WTC11 (cell line): ENCODE measurements at places on chromosomes 2 and 18.

GRCh38 chr2:201781557-201782051 lies 871 bp upstream of the ALS2 start:
- DNase-seq, result no peak

GRCh38 chr18:74480149-74480651 lies 16.0 kb upstream of the CNDP2 start:
- no peak for DNase-seq

DNA sequence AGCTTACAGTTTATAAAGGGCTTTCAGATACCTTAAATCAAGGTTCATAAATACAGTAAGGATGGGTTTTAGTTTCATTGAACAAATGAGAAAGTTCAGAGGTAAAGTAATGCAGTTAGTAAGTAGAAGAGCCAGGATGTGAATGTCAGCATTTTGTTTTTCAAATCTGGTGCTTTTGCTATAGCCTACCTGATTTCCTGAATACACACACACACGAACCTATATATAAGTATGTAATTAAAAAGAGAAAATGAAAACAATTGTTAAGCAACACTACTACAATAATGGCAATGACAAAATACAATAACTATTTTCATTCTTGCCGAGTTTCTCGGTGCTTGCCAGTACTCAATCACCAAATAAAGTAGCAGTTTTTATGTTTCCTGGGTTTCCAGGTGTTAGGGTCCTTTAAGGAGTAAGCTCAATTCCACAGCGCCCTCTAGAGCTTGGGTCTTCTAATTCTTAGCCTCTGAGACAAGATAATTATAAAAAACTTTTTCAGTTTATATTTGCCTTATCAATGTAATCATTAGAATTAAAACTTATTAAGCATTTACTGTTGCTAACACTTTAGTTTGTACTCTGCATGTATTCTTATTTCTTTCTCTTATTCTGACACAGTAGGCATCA lies 512.9 kb upstream of the ACVR2A start:
- DNase-seq, result peak; percentile 45

- DNase-seq, result no peak
Measured at GRCh38 chr18:61845197-61845596, 47.6 kb downstream of the RNF152 start.

DNA sequence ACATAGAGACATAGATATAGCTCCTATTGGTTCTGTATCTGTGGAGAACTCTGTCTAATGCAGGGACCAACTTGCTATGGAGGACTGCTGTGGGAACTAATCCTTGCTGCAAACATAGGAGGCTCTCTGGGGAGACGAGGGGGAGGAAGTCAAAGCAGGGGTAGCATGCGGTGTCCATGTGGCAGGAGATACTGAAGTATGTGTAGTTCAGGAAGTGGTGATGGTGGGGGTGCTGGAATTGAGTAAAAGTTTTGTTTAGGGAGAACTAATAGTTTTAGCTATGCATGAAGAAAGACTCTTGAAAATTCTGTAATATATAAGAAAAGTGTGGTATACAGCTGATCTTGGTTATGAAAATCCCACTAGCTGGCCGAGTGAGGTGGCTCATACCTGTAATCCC lies 62.0 kb downstream of the ANKRD44 start:
- DNase-seq, result no peak

DNA sequence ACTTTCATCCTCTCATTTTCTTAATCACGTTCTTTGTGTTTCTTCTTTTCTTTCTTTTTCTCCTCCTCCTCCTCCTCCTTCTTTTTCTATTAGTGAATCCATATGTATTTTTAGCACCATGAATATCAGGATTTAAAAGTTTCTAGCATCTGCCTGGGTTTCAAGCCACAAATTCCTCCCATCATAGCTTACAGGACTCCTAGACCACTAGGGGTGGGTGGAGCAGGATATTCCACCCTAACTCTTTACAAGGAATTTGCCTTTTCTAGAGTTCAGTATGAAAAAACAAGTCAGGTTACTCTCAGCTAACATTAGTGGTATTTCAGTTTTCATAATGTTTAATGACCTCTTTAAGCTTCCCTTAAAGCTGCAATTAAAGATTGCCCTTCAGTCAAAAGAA lies 19.1 kb upstream of the LRRTM1 start:
- DNase-seq, result no peak

DNA sequence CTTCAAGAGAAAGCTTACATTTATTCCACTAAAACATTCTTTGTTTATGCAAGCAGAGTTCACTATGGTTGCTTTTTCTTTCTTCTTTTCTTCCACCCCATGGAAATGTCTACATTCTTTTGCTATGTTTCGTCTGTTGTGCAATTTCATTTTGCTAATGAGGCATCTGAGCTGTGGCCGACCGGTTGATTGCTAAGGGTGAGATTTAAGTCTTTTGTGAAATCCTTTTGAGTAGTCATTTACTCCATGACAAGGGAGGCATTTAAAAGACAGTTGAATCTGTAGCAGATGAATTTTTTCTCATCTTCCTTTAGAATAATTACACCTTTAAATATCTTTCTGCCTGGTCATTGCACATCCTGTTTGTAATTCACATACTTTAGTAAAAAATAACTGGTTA lies 324.1 kb upstream of the THUMPD2 start:
- DNase-seq, result no peak

DNA sequence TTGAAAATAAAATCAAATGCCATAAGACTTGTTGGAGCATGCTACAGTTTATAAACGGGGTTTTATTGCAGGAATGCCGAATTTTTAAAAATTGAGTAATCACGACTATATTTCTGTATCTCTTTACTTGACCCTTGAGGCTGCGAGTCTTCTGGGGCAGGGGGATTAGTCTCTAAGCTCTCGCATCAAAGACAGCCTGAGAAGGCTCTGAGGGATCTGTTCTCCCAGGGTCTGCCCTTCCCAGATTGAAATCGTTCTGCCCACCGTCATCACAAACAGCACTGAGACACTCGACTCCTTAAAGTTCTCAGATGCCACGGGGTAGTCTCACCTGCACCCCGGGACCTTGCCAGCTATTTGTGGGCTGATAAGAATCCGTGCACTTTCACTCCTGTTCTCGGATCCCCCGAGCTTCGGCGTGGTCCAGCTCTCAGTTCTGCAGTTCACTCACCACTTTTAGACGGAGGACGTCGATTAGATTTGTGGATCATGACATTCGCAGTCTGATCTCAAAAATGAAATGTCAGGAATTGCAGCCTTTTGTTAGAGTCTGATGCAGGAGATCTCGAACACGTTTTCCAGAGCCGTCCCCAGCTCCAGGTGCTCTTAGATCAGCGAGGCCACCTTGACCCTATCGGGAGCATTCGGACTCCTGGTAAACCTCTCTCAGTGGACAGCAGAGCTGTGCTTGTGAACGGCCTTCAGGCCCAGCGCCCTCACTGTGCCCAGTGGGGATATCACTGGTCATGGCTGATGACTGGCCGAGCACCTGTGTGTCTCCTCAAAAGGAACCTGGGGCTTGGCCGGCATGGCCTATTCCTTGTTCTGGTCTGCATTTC lies 43.0 kb downstream of the TWIST2 start:
- DNase-seq, result no peak

- no peak for DNase-seq
Measured at GRCh38 chr2:163708265-163708664, 27.5 kb downstream of the FIGN start.

DNA sequence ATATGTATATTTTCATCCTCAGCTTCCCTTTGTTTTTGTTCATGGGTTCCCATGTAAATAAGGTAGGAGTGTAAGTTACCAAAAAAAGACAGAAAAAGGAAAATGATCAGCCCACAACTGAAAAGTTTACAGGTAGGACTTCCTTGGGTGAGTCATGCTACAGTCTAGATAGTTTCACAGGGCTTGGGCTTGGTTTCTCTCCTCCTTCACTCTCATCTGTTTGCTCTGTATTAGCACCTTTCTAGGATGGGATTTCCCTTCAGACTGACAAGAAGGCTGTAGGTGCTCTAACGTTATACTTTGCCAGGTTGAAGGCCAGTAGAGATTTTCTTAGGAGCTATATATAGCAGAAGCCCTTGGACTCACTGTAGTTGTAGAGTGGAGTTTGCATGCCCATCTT lies 57.9 kb downstream of the FAM171B start:
- DNase-seq, result no peak

- no peak for DNase-seq
Measured at GRCh38 chr18:495017-495416, 5.5 kb downstream of the COLEC12 start.

DNA sequence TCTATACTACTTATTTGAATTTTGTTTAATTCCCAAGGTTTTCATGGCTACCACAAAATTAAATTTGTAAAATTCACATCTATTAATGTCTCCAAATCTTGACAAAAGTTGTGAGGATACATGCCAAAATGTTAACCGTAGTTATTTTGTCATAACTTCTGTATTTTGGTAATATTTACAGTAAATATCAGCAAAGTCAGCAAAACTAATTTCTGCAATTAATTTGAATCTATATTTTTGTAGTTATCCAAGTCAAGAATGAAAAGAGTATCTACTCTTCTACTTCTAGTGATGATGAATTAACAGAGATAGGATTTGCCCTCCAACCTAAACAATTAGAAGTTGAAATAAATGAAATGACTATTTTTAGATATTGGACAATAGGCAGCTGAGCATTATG lies 238.9 kb downstream of the CYP26B1 start:
- no peak for DNase-seq

- DNase-seq, result no peak
Measured at GRCh38 chr18:4096486-4096885, 358.6 kb downstream of the DLGAP1 start.

DNA sequence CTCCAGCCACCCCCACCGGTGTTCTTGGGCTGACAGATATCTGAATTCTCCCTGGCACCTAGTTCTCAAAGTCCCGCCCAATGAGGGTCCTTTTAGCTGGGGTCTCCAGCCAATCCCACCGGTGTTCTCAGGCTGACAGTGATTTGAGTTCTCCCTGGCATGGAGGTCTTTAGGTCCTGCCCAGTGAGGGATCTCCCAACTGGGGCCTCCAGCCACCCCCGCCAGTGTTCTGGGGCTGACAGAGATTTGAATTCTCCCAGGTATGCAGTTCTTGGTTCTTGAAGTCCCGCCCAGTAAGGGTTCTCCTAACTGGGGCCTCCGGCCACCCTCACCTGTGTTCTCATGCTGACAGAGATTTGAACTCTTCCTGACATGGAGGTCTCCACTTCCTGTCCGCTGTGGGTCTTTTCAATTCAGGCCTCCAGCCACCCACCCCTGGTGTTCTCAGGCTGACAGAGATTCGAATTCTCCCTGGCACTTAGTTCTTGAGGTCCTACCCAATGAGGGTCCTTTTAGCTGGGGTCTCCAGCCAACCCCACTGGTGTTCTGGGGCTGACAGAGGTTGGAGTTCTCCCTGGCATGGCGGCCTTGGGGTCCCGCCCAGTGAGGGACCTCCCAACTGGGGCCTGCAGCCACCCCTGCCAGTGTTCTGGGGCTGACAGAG lies 154.6 kb downstream of the ANKRD36 start:
- no peak for DNase-seq

GRCh38 chr18:58533766-58534165 lies 95.1 kb downstream of the ALPK2 start:
- DNase-seq, result no peak

DNA sequence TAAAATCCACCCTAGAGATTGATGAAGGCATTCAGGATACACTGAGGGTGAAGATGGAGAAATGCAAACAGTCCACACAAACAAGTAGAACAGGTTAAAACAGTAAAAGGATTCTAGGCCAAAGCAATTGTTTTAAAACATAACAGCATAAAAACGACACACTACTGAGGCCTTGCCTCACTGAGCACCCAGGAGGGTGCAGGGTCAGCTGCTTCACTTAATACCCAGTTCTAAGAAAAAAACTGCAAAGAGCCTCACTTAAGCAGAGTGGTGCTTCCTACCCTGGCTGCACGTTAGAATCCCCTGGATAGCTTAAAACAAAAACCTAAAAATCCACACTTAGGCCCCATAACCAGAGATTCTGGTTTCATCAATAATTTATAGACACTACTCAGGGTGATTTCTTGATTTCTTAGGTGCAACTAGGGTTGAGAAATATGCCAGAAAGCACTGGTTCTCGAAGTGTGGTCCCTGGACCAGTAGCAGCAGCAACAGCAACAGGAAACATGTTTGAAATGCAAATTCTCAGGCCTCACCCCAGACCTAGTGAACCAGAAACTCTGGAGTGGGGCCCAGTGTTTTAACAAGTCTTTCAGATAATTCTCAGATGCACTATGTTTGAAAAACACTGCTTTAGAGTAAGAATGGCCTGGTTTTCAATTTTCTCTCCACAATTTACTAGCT lies 279.1 kb downstream of the ZEB2 start:
- no peak for DNase-seq

DNA sequence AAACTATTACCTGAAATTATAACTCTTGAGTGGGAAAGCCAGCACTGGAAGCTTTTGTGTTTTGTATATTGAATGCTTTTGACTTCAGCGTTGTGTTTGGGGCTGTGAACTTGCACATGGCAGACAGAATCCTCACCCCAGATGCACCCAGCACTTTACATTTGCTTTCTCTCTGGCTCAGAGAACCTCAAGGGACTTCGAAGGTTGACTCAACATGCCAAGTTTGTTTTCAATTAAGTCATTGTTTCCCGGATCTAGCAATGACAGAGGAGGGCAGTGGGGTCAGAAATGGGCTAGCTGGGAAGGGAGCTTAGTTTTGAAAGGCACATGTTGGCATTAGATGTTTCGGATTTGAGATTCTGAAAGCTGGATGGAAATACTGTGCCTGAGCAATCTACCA lies 22.4 kb downstream of the TET3 start:
- no peak for DNase-seq

DNA sequence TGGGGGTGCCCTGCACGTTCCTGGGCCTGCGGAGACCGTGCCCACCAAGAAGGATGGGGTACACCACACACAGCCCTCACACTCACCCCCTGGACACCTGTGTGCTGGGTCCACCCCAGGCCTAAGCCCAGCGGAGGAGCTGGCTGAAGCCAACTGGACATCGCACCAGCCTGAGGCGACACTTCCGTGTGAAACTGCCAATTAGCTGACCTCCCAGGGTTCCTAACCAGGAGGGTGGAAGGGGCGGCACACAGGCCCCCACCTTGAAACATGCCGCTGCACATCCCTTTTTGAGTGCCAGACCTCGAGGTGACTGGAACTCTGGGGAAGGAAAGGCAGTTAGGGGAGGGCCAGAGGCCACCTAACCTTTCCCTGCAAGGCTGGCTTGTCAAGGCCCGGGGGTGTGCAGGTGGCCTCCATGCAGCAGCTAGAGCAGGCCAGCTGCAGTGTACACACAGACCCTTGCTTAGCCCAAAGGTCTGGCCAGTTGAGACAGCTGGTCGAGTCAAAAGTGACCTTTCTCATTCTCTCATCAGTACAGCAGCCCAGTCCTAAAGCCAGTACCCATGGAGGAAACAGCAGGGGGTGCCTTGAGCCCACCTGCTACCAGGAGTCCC lies 4.5 kb downstream of the STK25 start:
- no peak for DNase-seq

GRCh38 chr18:40878371-40878770 lies 1076.7 kb upstream of the PIK3C3 start:
- no peak for DNase-seq
